ENCODE measurements at places on chromosomes 5 and 9.

DNA sequence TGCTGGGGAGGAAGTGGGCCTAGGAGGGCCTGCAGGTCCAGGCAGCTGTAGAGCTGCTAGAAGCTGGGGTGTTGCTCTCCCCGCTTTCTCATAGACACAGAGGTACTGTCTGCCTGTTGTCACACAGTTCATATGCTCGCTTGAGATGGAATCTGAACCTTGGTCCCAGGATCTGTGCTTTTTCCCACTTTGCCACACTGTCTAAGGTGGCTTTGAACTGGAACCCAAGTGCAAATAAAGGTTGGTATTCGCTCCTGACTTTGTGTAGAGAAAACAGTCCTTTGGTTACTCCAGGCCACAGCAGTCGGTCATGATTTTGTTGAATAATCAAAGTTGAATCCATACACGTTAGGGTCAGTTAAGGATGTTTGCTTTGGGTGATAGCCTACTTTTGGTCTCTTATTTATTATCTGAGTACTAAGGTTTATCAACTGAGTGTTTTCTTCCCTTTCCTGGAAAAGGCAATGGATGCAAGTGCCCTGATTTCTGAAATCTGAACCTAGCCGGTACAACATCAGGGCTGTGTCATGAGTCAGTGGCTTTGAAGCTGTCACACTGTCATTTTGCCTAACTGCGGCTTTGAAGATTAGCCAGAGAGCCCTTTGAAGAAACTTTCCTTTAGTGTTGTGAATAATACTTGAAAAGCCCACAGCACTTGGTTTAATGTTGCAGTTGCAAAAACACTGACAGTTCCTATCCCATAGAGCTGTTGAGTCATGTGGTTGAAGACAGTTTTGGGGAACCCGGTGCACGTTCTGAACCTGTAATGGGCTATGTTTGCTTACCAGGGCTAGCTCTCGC, 41.3 kb downstream of the HABP4 start:
- no peak for DNase-seq

DNA sequence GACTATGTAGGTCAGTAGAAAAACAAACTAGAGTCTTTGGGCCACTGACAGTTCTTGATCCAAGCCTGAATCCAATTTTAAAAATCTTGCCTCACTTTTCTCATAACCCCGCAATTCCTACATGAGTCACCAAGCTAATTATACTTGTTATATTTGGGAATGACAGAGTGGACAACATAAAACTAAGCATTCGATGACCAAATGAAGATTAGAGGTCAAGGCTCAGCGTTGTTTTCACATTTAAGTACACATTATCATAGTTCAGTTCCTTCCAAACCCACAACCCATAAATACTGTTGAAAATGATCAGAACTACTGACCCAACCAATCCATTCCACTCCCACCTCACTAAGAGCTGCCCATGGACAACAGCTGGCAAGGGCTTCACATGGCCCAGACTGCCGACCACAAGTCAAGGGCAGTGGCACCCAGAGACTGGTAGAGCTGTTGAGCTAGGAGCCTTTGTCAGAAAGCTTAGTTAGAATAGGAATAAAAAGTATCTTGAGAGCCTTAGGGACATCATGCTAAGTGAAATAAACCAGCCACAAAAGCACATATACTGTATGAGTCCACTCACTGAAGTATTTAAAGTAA, 64.2 kb downstream of the MYO10 start:
- DNase-seq: no peak

DNA sequence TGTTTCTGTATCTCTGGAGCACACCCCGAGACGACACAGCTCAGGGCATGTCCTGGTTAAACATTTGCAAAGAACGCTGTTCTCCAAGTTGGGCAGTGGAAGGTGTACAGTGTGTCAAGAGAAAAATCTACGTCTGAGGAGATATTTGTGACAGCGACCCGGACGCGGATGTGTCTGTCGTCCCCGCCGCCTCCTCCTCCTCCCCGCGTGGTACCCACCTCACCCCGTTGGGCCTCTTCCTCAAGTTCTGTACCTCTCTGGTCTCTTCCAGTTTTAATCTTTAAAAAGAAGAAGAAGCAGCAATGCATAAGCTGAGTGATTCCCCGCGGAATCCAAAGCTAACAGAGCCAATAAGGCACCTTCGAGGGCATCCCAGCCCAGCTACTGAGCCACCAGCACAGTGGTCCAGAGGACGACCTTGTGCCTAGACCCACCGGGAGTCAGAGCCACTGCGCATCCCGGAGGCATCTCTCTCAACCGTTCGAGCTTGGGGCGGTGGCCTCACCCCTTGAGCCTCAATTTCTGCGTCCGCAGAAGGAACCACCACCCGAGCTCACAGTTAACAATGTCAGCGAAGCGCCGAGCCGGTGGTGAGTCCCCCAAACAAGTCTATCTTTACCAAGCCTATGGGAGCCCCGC, 467 bp downstream of the C9orf78 start:
- DNase-seq: no peak

GRCh38 chr5:669111-669841, 23.9 kb downstream of the TPPP start:
- no peak for DNase-seq

DNA sequence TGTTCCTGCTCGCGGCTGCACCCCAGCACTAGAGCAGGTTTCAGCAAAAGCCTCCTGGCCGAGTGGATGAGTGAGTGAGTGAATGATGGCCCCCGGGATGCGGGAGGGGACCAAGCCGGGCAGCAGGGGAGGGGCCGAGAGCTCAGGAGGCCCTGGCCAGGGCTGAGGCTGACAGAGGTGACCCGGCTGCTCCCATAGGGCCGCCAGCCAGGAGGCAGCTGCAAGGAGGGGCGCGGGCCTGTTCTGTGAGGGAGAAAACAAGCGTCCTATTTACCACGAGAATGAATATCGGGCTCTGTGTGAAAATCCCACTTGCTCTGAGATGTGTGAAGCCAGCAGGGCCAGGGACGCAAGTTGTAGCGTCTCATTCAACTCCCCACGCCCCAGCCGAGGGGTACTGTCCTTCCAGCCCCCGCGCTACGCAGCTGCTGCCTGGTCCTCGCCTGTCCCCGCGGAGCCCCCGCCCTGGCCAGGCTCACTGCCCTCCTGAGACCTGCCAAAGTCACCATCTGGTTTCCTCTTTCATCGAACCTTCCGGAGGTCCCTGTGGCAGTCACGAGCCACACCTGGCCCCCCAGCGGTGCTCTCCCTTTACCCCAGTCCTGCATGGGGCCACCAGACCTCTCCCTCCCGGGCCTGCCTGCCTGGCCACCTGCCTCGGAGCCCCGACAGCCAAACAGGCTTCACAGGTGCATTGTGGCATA, 38.8 kb downstream of the RASGEF1C start:
- DNase-seq: no peak

- DNase-seq: no peak
Measured at GRCh38 chr9:10875752-10876151, 262.9 kb upstream of the PTPRD start.

DNA sequence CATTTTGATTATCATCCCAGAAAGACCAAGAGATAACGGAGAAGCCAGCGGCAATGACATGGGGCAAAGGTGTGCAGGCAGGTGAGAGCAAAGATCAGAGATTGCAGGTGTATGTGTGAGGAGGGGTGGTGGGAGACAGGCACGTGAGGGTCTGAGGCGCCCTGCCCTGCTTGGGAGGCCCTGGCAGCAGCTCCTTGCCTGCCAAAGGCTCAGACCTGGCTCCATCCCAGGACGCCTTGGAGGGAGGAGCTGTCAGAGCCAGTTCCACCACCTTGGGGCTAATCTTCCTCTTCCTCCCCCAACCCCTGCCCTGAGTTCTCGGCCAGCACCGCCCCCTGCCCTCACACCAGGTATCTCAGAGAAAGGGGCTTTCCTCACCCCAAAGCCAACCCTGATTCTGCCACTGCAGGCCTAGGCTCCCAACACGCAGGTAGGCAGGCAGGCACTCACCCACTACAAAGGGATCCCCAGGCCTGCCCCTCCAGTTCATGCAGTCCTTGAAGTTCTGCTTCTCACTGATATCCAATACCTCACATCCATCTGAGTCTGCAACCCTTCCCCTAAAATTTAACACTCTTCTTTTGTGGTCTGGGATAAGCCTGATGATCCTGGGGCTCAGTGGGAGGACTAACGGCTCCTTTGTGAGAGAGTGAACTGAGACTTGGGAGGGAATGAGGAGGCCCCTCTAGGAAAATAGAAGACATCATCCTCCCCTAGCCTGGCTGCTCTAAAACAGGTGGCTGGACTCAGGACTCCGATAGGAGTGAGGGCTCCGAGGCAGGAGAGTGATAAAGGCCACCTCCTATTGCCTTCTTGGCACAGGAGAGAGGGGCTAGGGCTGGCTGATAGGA, 1.8 kb downstream of the AQP3 start:
- no peak for DNase-seq

GRCh38 chr9:94622087-94622800, 17.1 kb downstream of the FBP1 start:
- no peak for DNase-seq

GRCh38 chr5:117160391-117160790, 585.8 kb upstream of the SEMA6A start:
- DNase-seq: no peak

GRCh38 chr5:164392531-164392930, 887.1 kb downstream of the MAT2B start:
- no peak for DNase-seq

DNA sequence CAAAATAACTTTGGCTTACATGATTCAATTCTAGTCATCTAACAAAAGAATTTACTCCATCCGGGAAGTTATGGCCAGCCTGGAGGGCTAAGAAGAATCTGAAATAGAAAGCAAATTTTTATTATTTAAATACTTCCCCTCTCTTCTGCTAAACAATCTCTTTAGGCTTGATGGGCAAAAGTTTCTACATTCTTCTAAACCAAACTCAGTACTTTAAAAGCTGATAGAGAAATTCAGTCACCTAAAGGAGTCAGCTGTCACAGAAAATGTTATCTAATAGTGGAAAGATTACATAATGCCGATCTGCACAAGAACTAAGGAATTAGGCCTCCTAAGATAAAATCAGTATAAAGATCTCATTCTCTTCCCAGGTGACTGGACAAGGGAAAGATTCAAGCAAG, 32.4 kb downstream of the GNAQ start:
- DNase-seq: no peak

- DNase-seq: no peak
Measured at GRCh38 chr5:166365164-166365563, 1926.3 kb upstream of the WWC1 start.

DNA sequence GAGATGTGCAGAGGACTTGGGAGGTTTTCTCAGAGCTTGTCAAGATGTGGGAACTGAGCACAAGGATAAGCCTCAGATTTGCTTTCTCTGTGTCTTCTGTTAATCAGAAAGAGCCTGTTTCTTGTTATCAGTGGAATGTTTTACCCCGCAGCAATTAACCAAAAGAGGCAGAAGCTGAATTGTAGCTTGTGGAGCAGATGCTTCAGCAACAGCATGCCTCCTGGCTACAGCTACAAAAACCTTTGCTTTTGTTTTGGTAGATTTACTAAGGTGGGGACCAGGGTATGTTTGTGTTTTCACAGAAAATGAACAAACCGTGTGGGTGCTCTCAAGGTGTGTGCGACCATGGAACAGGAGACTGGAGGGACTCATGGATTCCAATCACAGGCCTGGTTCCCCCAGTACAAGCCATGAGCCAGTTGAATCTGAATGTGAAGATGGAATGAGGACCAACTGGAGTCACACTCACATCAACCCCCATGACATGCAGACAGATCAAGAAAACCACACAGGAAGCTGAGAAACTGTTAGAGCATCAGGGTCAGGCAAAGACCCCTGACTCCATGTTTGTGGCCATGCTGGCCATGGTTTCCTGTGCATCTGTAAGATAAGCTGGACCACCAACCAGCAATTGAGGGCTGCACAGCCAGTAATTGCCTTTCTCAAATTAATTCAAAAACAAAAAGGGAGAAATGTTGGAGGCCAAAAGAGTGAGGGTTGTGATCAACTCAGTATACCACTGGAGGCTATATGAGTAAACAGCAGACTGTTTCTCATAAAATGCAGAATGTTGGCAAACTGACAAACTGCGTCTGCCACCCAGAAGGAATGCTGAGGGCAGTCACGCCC, 6.9 kb downstream of the UGT3A2 start:
- no peak for DNase-seq

DNA sequence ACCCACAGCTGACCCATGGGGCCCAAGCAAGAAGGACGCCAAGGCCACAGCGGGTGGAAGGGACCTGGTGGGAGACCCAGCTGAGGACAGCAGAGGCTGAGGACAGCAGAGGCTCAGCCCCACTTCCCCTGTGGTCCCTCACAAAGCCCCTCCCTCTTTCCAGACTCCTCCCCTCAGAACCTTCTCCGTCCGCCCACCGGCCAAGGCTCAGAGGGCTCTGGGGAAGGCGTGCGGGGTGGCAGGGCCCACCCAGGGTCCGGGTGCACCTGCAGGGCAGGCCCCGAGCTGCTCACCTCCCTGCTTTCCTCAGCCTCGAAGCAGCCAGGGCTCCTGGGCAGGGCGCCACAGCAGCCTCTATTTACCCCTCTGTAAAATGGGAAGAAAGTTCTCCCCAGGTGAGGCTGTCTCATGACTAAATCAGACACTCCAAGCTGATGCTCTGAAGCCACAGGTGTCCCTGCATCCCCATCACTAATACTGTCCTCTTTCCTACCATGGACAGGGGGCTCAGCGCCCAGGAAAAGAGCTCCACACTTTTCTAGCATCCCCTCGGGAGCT, 137.9 kb upstream of the PPP1R26 start:
- DNase-seq: no peak

DNA sequence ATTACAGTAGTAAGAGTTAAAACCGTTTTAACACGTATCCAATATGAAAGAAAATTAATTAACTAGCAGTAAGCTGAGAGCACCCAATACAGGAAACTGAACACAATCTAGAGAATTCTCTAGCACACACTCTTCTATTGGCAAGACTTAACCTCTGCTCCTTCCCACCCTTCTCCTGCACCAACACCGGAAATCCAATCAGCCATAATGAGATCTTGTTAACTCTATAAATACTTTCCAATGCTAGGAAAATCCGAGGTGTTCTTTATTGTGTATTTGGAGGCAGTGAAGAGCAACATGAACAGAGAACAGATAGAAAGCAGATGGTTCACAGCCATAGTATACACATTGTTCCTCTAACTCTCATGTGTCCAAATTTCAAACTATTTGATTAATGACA, 591.7 kb downstream of the CETN3 start:
- DNase-seq: no peak

DNA sequence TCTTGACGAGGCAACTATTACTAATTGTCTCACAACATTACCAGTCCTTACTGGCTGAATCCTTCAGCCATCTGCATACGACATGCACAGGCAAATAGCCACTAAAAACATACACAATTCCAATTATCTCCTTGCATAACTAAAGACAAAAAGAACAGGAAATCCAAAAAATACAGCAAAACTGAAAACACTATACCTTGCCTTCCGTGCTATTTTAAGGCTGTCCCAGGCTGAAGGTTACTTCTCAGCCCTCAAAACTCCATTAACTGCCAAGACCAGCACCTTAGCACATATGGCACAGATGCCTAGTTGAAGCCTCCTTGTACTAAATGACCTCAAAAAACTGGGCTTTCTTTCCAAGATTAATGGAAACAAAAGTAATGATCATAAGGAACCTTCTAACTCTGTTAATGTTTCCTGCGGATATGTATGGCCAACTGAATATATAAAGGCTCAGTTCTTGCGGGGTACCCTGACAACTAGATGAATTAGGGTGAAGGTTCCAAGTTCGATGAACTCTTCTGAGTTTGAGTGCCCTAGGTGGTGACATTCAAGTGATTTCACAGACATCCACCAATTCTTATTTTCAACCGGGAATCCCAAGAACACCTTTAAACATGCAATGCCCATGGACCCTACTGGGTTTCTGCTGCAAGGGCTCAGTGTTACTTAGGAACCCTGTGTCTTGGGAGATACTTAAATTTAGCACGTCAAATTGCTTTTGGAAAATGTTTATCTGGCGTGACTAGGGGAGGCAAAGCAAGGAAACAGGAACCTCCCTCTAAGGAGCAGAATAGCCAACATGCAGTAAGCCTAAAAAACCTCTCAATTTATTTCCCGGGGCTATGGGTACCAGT, 455.3 kb downstream of the RAB3C start:
- no peak for DNase-seq
